ENCODE measurements at places on chromosomes 4 and X. TPM values are rescaled to one million over a fixed set of nuclear protein-coding genes. Genes with fewer than 3 reads are reported as not detected.
A peak's percentile ranks its signal among the peaks of the same experiment; 100 is the strongest.

The ANXA10 gene
- not detected for total RNA-seq

The ZNF41 gene
- 13.1 TPM for total RNA-seq

DNA sequence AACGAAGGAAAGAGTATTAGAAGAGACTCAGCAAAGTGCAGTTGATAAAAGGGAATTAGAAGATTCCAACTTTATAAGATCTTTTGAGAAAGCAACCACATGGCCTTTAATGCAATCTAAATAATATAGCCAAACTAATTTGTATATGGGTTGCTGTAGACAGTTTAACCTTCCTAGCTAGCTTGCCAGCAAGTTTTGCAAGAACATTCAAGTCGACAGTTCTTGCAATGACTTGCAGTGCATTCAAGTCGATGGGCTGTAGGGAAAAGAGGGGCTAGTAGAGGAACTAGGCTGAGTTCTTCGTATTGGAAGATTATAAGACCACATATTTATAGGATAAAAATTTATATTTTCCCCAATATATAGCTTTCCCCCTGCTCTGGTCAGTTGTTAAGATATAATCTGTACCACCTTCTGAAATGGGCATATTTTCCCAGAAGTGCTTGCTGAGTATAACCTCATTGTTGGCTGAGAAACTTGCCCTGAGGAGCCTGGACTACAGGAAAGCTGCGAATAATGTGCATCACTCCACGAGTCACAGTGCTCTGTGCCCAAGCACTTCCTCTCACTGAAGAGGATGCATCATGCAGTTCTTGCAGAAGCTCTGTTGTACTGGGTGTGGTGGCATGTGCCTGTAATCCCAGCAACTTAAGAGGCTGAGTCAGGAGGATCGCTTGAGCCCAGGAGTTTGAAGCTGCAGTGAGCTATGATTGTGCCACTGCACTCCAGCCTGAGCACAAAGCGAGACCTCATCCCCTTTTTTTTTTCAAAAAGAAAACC lies 56.7 kb downstream of the DOCK11 start:
- no peaks in the 10 kb centered on the region for H3K4me1 ChIP-seq
- DNase-seq, result peak; percentile 26
- H3K27me3 ChIP-seq, result peaks cover 7% of the 10 kb centered on the region
- no peaks in the 10 kb centered on the region for H3K36me3 ChIP-seq

GRCh38 chrX:135421932-135422809 lies at the start of gene SMIM10L2A:
SMIM10L2A (plus strand) TSS chrX:135421944; CDS start chrX:135422132, 188 bp downstream.
- no peak for DNase-seq
- peaks cover 8% of the 10 kb centered on the region for H3K27me3 ChIP-seq
- no peaks in the 10 kb centered on the region for H3K4me1 ChIP-seq
- H3K4me3 ChIP-seq, result peak within 1 kb of the TSS; percentile 25
- no peaks in the 10 kb centered on the region for H3K36me3 ChIP-seq

The ATP8A1 gene
- 8.6 TPM for total RNA-seq

- DNase-seq, result peak; percentile 95
- no peak overlapping the region for H3K4me3 ChIP-seq
These were observed 158.7 kb downstream of the SPRY1 start for GRCh38 chr4:123555233-123555806.

- no peak overlapping the region for H3K27ac ChIP-seq
- peaks cover 5% of the 10 kb centered on the region for H3K4me1 ChIP-seq
- no peaks in the 10 kb centered on the region for H3K36me3 ChIP-seq
- DNase-seq, result no peak
These were observed 234.9 kb upstream of the CTSO start for GRCh38 chr4:156188596-156188995.

GRCh38 chr4:147594578-147594977 lies 22.6 kb upstream of the TMEM184C start:
- no peaks in the 10 kb centered on the region for H3K4me1 ChIP-seq
- H3K36me3 ChIP-seq, result no peaks in the 10 kb centered on the region
- no peak overlapping the region for H3K4me3 ChIP-seq
- DNase-seq, result no peak

DNA sequence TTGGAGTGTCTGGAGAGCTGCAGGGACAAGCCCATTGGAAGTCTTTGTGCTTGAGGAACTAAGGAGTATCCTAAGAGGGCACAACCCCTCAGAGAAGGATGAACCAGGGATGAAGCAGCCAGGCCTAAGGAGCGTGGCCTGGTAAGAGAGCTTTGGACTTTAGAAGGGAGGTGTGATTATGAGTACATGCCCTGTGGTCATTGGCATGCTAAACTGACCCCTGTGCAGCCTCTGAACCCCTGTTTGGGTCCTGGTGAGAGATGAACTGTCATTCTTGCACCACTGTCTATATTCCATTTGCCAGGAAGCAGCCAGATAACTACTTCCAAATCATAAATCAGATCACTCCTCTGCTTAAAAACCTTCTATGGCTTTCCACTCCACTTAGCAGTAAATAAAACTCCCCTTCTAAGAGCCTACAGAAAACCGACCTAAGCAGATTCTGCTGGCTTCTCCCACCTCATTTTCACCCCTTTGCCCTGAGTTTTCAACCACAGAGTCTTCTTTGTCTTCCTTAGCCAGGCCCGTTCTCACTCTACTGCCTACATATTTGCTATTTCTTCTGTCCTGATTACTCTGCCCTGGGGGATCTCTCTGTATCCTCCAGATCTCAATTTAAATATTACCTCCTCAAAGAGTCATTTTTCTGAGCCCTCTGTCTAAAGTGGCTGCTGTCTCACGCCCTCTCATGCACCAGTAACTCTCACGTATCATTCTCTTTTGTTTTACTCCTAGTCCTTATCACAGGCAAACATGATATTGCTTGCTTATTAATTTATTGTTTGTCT lies 56.7 kb downstream of the MID1IP1 start:
- H3K36me3 ChIP-seq, result no peaks in the 10 kb centered on the region
- no peaks in the 10 kb centered on the region for H3K4me1 ChIP-seq
- no peak overlapping the region for H3K4me3 ChIP-seq
- H3K27ac ChIP-seq, result no peak overlapping the region
- H3K27me3 ChIP-seq, result peaks cover 23% of the 10 kb centered on the region

GRCh38 chr4:153788051-153788412 lies 851 bp downstream of the SFRP2 start:
- H3K27ac ChIP-seq, result no peak overlapping the region
- peaks cover 65% of the 10 kb centered on the region for H3K27me3 ChIP-seq
- H3K4me3 ChIP-seq, result peak overlapping the region; percentile 46
- DNase-seq, result peak; percentile 40
- H3K36me3 ChIP-seq, result no peaks in the 10 kb centered on the region
- H3K4me1 ChIP-seq, result peaks cover 38% of the 10 kb centered on the region

The PNMA3 gene
- 1.2 TPM for total RNA-seq

- H3K4me1 ChIP-seq, result peaks cover 6% of the 10 kb centered on the region
- no peak overlapping the region for H3K4me3 ChIP-seq
- peaks cover 4% of the 10 kb centered on the region for H3K27me3 ChIP-seq
- no peaks in the 10 kb centered on the region for H3K36me3 ChIP-seq
- no peak for DNase-seq
These were observed 73.0 kb upstream of the SCOC start for GRCh38 chr4:140300271-140300970.

GRCh38 chrX:147069926-147070325 lies 255.4 kb upstream of the CXorf51A start:
- no peak overlapping the region for H3K27ac ChIP-seq
- no peaks in the 10 kb centered on the region for H3K27me3 ChIP-seq

- H3K4me3 ChIP-seq, result no peak overlapping the region
- no peaks in the 10 kb centered on the region for H3K36me3 ChIP-seq
- no peak overlapping the region for H3K27ac ChIP-seq
- peaks cover 59% of the 10 kb centered on the region for H3K4me1 ChIP-seq
- DNase-seq, result no peak
- no peaks in the 10 kb centered on the region for H3K27me3 ChIP-seq
These were observed 61.8 kb downstream of the TRMT44 start for GRCh38 chr4:8502371-8502770.

DNA sequence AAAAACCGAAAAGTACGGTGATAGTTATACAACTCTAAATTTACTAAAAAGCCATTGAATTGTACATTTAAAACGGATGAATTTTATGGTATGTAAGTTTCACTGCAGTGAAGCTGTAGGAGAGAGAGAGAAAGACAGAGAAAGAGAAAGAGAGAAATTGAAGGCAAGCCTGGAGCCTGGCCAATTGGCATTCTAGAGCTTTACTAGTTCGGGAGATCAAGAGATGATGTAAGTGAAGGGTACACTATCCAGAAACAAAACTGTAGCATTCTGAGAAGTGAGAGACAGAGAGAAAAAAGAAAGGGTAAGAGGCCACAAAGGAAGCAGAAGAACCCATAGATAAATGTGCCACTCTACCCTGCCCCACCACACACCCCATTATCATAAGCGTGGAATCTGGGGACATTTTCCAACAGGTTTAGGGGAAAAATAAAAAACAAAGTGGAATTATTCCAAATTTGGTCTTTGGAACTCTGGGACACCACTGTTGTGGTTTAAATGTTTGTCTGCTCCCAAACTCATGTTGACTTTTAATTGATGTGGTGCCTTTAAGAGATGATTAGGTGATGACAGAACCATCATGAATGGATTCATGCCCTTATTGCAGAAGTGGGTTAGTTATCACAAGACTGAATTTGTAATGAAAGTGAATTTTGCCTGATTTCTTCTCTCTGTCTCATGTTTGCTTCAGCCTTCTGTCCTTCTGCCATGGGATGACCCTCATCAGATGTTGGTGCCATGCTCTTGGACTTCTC lies 123.0 kb upstream of the PLS3 start:
- H3K36me3 ChIP-seq, result no peaks in the 10 kb centered on the region
- peak; percentile 26 for DNase-seq
- peaks cover 13% of the 10 kb centered on the region for H3K27me3 ChIP-seq
- H3K4me1 ChIP-seq, result no peaks in the 10 kb centered on the region
- H3K4me3 ChIP-seq, result no peak overlapping the region
- H3K27ac ChIP-seq, result no peak overlapping the region

GRCh38 chr4:121698236-121698671 lies 1.5 kb upstream of the ANXA5 start:
- peaks cover 13% of the 10 kb centered on the region for H3K4me1 ChIP-seq
- no peak for DNase-seq
- H3K4me3 ChIP-seq, result no peak overlapping the region

GRCh38 chr4:144967161-144967560 lies 130.8 kb downstream of the ANAPC10 start:
- no peaks in the 10 kb centered on the region for H3K36me3 ChIP-seq
- H3K27ac ChIP-seq, result no peak overlapping the region
- H3K4me1 ChIP-seq, result no peaks in the 10 kb centered on the region
- H3K4me3 ChIP-seq, result no peak overlapping the region
- no peaks in the 10 kb centered on the region for H3K27me3 ChIP-seq

- DNase-seq, result no peak
- no peak overlapping the region for H3K4me3 ChIP-seq
- H3K36me3 ChIP-seq, result no peaks in the 10 kb centered on the region
- H3K27ac ChIP-seq, result no peak overlapping the region
- no peaks in the 10 kb centered on the region for H3K4me1 ChIP-seq
These were observed 597.9 kb downstream of the GALNTL6 start for GRCh38 chr4:172411149-172411548.

- no peaks in the 10 kb centered on the region for H3K4me1 ChIP-seq
- H3K27me3 ChIP-seq, result no peaks in the 10 kb centered on the region
- no peak for DNase-seq
- H3K27ac ChIP-seq, result no peak overlapping the region
- H3K4me3 ChIP-seq, result no peak overlapping the region
These were observed 24.1 kb downstream of the GPM6A start for GRCh38 chr4:175787948-175788347.

The DCLK2 gene
- total RNA-seq, result 4.5 TPM

The PABPC1L2B gene
- total RNA-seq, result 0.04 TPM

DNA sequence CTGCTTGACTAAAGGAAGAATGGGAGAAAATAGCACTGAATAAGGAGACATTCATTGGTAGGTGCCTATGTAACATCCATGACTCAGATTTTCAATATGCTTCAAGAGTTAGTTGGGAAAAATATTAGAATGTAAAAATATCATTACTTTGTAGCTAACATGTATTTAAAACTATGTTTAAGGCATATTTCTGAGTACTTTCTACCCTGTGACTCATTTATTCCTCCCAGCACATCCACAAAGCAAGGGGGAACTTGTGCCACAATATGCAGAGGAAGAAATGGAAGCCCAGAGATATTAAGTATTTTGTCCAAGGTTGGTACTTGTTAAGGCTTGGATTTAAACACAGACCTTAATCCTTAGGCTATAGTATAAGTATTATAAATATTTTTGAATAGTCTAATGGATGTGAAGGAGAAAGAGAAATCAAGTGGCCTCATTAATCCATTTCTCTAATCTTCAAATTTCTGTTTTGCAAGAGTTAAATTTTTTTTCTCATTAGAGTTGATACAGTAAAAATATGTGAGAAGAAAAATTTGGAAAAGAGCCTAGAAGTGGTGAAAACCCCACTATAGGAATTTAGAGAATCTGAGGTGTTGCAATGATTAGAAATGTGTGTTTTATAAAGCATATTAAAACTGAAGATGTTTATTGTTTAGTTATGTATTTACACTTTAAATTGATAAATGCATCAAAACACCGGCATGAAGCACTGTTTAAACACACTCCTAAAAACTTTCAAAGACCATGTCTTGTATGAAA lies 149.3 kb upstream of the GYPA start:
- H3K36me3 ChIP-seq, result no peaks in the 10 kb centered on the region
- H3K27ac ChIP-seq, result no peak overlapping the region
- no peaks in the 10 kb centered on the region for H3K4me1 ChIP-seq
- no peak overlapping the region for H3K4me3 ChIP-seq
- no peaks in the 10 kb centered on the region for H3K27me3 ChIP-seq

DNA sequence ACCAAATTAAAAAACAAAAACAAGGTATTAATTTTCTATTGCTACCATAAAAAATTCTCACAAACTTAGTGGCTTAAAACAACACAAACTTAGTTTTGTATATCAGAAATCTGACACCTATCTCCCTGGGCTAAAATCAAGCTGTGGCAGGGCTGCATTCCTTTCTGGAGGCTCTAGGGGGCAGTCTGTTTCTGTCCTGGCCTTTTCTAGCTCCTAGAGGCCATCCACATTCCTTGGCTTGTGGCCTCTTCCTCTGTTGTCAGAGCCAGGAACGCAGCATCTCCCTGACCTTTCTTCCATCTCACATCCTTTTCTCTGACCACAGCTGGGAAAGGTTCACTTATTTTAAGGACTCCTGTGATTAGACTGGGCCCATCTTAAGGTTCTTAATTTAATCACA lies 38.9 kb upstream of the TLR2 start:
- no peaks in the 10 kb centered on the region for H3K27me3 ChIP-seq
- H3K4me3 ChIP-seq, result no peak overlapping the region
- H3K4me1 ChIP-seq, result no peaks in the 10 kb centered on the region
- no peak overlapping the region for H3K27ac ChIP-seq
- DNase-seq, result no peak

GRCh38 chr4:114277690-114278089 lies 298.2 kb upstream of the ARSJ start:
- no peak overlapping the region for H3K4me3 ChIP-seq
- DNase-seq, result no peak
- no peak overlapping the region for H3K27ac ChIP-seq
- no peaks in the 10 kb centered on the region for H3K27me3 ChIP-seq
- H3K4me1 ChIP-seq, result no peaks in the 10 kb centered on the region
- H3K36me3 ChIP-seq, result no peaks in the 10 kb centered on the region

The ATP2B3 gene
- 0.18 TPM for total RNA-seq

GRCh38 chr4:7787067-7787466 lies 152.6 kb downstream of the AFAP1 start:
- no peak overlapping the region for H3K4me3 ChIP-seq
- H3K36me3 ChIP-seq, result peaks cover 65% of the 10 kb centered on the region
- no peak overlapping the region for H3K27ac ChIP-seq
- H3K27me3 ChIP-seq, result no peaks in the 10 kb centered on the region
- no peak for DNase-seq

The EDA gene
- total RNA-seq, result 12.3 TPM

The PAK3 gene
- total RNA-seq, result 8.0 TPM

The TTC29 gene
- 0.09 TPM for total RNA-seq

The PLP2 gene
- total RNA-seq, result 59.0 TPM

- no peak overlapping the region for H3K27ac ChIP-seq
- no peak for DNase-seq
- H3K27me3 ChIP-seq, result no peaks in the 10 kb centered on the region
- no peaks in the 10 kb centered on the region for H3K36me3 ChIP-seq
- H3K4me1 ChIP-seq, result no peaks in the 10 kb centered on the region
These were observed 109.0 kb downstream of the RPS6KA6 start for GRCh38 chrX:84078991-84079390.

All from muscle of leg (tissue), 16 donors.